Fibroblast of skin of left biceps (primary cell): ENCODE measurements at places on chromosomes 5 and 9.

DNA sequence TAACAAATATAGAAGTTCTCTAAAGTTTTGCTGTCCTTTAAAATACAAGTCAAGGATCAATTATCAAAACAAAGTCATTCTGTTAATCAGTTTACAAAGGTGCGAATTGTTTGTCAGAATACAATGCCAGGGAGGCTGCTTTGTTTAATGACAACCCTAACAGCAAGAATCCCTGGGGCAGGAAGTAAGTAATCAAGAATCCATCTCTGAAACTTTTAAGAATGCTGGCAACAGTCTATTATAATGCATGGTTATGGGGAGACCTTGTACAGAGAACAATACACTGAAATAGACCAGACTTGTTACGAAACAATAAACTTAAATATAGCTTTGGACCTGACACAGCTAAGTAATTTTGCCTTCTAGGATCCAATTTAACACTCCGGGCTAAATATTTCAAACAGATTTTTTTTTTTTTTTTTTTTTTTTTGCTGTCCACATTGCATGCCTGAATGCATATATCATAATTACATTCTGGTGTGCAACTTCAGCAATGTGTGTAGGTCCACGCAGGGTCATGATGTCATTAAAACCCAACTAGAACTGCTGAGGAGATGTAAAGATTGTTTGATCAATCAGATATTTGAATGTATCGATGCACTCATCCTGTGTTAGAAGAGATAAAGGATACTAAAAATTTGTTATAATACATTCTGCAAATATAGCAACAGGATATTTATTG lies 421.3 kb downstream of the CETN3 start:
- DNase-seq = peak; percentile 15

DNA sequence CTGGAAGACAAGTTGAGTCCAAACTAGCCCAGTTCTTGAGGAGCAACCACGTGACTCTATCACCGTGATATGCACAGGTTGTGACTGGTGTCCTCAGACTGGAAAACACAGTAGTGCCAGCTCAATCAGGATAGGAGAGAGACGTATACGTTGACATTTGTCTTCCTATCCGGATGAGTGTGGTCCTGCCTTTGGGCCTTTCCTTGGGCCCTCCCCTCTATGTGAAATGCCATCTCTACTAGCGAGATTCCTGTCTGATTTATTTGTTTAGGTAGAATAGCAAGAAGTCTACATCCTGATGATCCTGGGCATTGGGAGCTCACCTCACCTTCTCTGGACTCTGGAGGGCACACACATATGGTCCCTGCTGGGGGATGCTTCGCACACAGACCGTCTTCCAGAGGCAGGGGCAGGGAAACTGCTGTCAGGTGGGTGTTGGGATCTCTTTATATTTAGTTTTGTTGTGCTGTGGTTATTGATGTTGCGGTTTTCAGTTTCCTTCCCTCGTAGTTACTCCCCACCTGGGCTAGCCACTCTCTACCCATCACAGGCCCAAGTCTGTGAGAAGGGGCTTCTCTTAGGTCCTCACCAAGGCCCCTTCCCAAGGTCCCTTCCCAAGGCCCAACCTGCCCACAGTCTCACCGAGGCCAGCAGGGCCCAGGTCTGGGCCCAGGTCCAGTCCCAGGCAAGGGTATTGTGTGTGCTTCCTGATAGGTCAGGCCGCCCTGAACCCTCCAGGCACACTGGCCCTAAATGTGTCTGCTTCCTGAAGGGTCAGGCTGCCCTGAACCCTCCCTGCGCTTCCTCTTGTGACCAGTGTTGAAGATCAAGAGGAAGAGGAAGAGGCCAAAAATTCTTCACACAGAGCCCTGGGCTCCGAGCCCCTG lies 19.0 kb upstream of the SPINK4 start:
- DNase-seq = no peak

GRCh38 chr5:171538681-171539080 lies 119.2 kb downstream of the FGF18 start:
- DNase-seq = no peak

GRCh38 chr5:6501701-6502100 lies 53.0 kb downstream of the UBE2QL1 start:
- no peak for DNase-seq

DNA sequence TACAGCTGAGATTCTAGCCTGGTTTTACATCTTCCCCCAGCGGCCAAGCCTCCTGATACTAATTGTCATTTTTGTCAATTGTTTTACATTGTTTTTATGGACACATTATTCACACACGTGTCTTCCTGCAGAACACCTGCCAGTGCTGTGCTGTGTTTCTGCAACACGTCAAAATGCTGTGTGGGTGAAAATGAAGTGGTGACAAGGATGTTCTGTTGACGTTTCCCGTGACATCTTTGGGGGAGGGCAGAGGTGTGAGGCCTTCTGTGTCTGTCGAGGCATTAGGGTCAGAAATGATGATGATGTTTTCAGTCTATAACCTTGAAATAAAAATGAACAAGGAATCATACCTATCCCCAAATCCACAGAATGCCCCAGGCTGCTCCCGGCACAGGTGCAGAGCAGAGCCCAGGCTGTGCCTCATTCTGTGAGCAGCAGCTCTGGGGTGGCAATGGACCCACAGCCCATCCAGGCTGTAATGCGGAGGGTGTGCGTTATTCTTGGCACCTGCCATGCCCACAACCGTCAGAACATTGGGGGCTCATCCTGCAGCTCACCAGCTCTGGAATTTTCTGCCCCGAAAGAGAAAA lies 23.6 kb upstream of the CEP72 start:
- no peak for DNase-seq

- DNase-seq = no peak
These were observed 49.8 kb downstream of the ROR2 start for GRCh38 chr9:91900055-91900796.

GRCh38 chr5:112012104-112012503 lies 255.1 kb upstream of the NREP start:
- no peak for DNase-seq

DNA sequence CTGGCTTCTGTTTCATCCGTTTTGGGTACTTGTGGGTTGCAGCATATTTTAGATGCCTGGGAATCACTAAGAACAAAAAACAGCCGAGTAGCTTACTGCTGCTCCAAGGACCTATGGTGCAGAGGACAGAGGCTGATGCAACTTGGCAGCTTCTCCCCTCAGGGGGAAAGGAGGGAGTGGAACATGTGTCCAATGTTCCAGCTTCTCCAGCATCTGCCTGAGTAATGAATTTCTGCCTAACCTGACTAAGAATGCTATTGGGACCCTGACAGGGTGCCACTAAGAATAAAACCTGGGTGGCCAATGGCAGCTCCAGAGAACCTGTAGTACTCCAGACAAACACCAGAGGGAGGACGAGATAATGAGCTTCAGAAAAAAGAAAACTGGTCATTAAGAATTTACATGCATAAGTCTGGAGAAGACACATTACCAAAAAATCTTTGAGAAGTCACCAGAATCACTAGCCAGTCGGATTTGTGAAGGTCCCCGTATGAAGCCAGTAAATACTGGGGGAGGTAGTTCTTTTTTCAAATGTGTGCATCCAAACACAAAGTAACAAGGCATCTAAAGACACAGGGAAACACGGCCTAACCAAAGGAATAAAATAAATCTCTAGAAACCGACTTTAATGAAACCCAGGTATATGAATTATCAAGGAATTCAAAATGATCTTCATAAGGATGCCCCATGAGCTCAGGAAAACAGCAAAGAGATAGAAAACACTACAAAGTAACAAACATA lies 293.5 kb downstream of the HINT1 start:
- peak; percentile 82 for DNase-seq
